Eye (tissue), 1 donor: ENCODE measurements at places on chromosomes 5 and 9.

- peak; percentile 51 for DNase-seq
Observed at GRCh38 chr5:175867587-175868347, 3.6 kb upstream of the CPLX2 start.

DNA sequence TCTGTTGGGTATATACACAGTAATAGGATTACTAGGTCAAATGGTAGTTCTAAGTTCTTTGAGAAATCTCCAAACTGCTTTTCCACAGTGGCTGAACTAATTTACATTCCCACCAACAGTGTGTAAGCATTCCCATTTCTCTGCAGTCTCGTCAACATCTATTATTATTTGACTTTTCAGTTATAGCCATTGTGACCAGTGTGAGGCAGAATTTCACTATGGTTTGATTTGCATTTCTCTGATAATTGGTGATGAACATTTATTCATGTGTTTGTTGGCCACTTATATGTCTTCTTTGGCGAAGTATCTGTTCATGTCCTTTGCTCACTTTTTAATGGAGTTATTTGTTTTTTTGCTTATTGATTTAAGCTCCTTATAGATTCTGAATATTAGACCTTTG, 596.2 kb upstream of the DAB2 start:
- DNase-seq: no peak

GRCh38 chr9:120757026-120757913, 35.9 kb downstream of the FBXW2 start:
- DNase-seq: no peak

- no peak for DNase-seq
Observed at GRCh38 chr5:61277190-61277589, 54.9 kb upstream of the ZSWIM6 start.

GRCh38 chr9:89452561-89452960, 45.4 kb downstream of the SEMA4D start:
- DNase-seq: no peak

- DNase-seq: no peak
Observed at GRCh38 chr5:171542525-171543140, 123.2 kb downstream of the FGF18 start.

DNA sequence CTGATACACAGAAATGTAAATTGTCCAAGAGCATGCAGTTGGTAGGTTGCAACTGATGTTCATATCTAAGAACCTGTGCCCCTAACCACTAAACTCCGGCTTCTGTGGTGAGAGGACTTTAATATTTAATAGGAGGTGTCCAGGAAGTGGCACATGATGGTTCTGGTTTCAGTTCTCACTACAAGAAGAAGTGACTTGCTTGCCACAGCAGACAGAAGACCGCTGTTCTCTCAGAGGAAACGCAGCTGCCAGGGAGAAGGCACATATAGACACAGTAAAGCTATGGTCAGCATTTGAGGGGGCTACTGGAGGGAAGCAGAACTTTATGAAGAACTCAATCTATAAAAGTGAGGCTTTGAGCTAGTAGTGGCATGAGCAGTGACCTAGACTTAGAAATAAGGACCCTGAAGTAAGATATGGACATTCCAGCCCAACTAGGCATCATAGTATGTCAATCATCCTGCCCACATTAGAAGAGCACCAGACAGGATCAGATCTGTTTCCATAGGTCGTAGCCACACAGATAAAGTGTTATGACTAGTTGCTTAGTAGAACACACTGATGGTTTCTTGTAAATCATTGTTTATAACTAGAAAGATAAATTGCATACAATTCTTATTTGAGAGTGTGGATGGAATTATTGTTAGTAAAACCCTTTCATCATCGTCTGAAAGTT, 36.4 kb upstream of the DAB2 start:
- no peak for DNase-seq
